ENCODE measurements at places on chromosomes 13 and 19. TPM values are rescaled to one million over a fixed set of nuclear protein-coding genes. Genes with fewer than 3 reads are reported as not detected.

Gene LHB
- total RNA-seq, result not detected

Gene ZSCAN1
- total RNA-seq, result not detected

Gene C3
- 63.2 TPM for total RNA-seq

Gene LRRC25
- not detected for total RNA-seq

Gene CTU1
- total RNA-seq, result 23.4 TPM
